Natural killer cell treated with Interleukin-12 subunit alpha and Interleukin-12 subunit beta and Interleukin-15 and Interleukin-18, amount 100 ng/mL, for 72 hours (primary cell): ENCODE measurements at places on chromosomes 4 and X.

DNA sequence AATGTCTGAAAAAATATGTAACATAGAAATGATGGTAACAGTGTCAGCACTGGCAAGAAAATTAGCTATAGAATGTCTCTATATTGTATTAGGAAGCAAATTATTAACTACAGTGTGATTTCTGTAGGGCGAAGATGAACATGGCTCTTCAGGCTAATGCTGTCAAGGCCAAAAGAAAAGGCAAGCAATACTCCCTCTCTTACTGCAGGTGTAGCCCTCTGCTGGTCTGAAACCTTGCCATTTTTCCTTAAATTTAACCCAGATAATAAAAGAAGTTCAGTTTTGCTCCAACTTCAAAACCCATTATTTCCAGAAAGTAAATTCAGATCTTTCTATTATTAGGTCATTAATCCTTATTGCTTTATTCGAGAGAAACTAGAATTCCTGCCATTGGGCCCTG lies 215.9 kb downstream of the LRBA start:
- H3K36me3 ChIP-seq: no peaks in the 10 kb centered on the region
- H3K4me1 ChIP-seq: no peaks in the 10 kb centered on the region
- no peak for DNase-seq
- no peak overlapping the region for H3K4me3 ChIP-seq

- no peaks in the 10 kb centered on the region for H3K36me3 ChIP-seq
- H3K4me1 ChIP-seq: no peaks in the 10 kb centered on the region
- peaks cover 8% of the 10 kb centered on the region for H3K27me3 ChIP-seq
- H3K27ac ChIP-seq: no peak overlapping the region
- DNase-seq: no peak
These were observed 126.0 kb upstream of the CXorf66 start for GRCh38 chrX:140091125-140091886.

GRCh38 chrX:65610040-65610439 lies 57.4 kb upstream of the MSN start:
- peaks cover 37% of the 10 kb centered on the region for H3K4me1 ChIP-seq
- peaks cover 2% of the 10 kb centered on the region for H3K27me3 ChIP-seq
- peak overlapping the region; percentile 89 for H3K27ac ChIP-seq
- no peak for DNase-seq
- H3K36me3 ChIP-seq: peaks cover 3% of the 10 kb centered on the region

- no peak overlapping the region for H3K27ac ChIP-seq
- no peaks in the 10 kb centered on the region for H3K27me3 ChIP-seq
- no peak for DNase-seq
- H3K4me3 ChIP-seq: no peak overlapping the region
- no peaks in the 10 kb centered on the region for H3K4me1 ChIP-seq
- H3K36me3 ChIP-seq: no peaks in the 10 kb centered on the region
These were observed 288.1 kb downstream of the SH3BGRL start for GRCh38 chrX:81489987-81490386.

DNA sequence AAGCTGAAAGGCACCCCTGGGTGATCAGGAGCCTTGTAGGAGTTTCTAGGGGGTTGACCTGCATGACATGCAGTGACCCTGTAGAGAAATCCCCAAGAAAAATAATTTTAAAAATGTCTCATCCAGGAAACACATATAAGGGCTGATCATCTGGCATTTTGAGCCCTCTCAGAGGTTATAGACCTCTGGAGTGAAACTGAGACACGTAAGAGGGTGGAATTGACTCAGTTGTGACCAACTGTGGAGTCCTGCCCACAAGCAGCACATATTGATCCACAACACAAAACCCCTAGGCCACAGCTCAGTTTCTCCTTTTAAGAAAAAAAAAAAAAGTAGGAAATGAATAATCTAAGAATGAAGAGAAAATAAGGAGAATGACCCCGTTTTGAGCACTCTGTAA lies 32.5 kb upstream of the MTMR8 start:
- no peaks in the 10 kb centered on the region for H3K27me3 ChIP-seq
- no peak overlapping the region for H3K4me3 ChIP-seq
- no peak for DNase-seq
- H3K4me1 ChIP-seq: no peaks in the 10 kb centered on the region

GRCh38 chr4:107129076-107129475 lies 93.0 kb upstream of the DKK2 start:
- no peak overlapping the region for H3K4me3 ChIP-seq
- DNase-seq: no peak
- H3K4me1 ChIP-seq: no peaks in the 10 kb centered on the region
- H3K36me3 ChIP-seq: no peaks in the 10 kb centered on the region

GRCh38 chr4:183485411-183486160 lies 19.3 kb upstream of the ING2 start:
- H3K27me3 ChIP-seq: no peaks in the 10 kb centered on the region
- H3K4me3 ChIP-seq: no peak overlapping the region

DNA sequence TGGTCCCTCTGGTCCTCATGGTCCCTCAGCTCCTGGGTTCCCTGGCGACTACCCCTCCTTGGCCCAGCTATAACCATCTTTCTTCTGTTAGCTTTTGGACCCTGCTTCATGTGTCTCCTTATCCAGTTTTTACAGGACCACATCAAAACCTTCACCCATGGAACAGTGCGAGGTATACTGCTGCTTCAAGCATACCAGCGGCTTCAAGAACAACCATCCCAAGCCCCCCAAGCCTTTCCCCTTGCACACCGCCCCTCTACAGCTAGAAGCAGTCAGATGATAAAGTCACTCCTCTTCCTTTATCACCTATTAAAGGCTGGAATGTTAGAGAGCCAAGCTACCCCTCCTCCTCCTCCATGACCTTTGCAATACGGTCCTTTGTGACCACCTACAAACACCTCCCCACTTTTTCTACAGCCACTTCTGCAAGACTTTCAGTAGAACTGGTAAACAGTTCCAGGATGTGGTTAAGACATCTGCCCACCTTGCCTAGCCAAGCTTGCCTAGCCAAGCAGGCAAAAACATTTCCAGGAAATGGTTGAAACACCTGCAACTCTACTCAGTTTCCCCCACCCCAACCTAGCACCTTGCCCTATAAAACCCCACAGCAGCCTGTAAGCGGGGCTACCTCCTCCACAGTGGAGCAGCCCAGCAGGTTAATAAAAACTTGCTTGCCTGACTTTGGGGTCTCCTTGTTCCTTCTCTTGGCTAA lies 125.7 kb downstream of the ZC4H2 start:
- no peaks in the 10 kb centered on the region for H3K36me3 ChIP-seq
- no peak overlapping the region for H3K4me3 ChIP-seq
- H3K27ac ChIP-seq: no peak overlapping the region

DNA sequence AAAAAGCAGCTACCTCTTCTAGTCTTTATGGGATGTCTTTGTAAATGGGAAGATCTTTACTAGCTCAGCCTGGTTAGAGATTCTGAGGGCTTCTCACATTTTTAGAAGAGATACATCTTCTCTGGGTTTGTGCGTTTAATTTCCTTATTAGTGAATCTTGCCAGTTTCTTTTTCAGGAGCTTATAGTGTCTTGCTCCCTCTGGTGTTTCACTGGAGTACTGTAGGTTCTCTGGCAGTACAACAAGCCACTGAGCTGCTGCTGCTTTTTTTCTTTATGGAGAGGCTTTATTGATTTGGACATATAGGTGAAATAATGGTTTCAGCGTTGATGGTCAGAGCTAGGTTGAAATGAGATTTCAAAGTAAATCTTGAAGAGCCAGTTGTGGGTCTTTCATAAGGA lies 82.9 kb downstream of the LAS1L start:
- no peak overlapping the region for H3K4me3 ChIP-seq
- no peaks in the 10 kb centered on the region for H3K36me3 ChIP-seq
- H3K27ac ChIP-seq: no peak overlapping the region
- no peaks in the 10 kb centered on the region for H3K27me3 ChIP-seq

- no peak overlapping the region for H3K4me3 ChIP-seq
- peaks cover 12% of the 10 kb centered on the region for H3K27me3 ChIP-seq
- DNase-seq: no peak
- H3K27ac ChIP-seq: no peak overlapping the region
These were observed 19.9 kb downstream of the MAGEB17 start for GRCh38 chrX:16187024-16187760.

- no peak overlapping the region for H3K27ac ChIP-seq
- no peaks in the 10 kb centered on the region for H3K36me3 ChIP-seq
- H3K4me1 ChIP-seq: peaks cover 8% of the 10 kb centered on the region
- DNase-seq: no peak
These were observed 9.0 kb upstream of the GLOD5 start for GRCh38 chrX:48752498-48752897.

- peaks cover 7% of the 10 kb centered on the region for H3K36me3 ChIP-seq
- peak overlapping the region; percentile 85 for H3K4me3 ChIP-seq
- peaks cover 11% of the 10 kb centered on the region for H3K27me3 ChIP-seq
These were observed 20.5 kb upstream of the CD40LG start for GRCh38 chrX:136627409-136627808.
